ENCODE measurements at places on chromosomes 4 and X.

DNA sequence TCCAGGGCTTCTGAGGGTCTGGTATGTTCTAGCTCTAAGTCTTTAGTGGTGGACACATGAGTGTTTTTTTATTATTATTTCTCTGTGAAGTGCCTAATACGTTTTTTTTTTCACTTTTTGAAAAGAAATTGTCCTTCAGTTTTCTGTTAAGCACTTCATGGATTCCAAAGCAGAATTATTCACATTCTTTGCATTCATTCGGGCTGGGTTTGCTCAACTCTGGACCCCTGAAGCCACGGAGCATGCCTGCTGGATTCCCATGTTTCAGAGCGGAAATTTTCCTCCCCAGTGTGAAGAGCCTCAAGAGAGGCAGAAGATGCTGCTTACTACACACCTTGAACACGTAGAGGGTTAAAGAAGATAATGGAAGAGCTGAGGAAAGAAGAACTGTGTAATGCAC, 107.5 kb downstream of the EGF start:
- DNase-seq = no peak

GRCh38 chr4:172698256-172698655, 470.4 kb upstream of the GALNT7 start:
- no peak for DNase-seq

DNA sequence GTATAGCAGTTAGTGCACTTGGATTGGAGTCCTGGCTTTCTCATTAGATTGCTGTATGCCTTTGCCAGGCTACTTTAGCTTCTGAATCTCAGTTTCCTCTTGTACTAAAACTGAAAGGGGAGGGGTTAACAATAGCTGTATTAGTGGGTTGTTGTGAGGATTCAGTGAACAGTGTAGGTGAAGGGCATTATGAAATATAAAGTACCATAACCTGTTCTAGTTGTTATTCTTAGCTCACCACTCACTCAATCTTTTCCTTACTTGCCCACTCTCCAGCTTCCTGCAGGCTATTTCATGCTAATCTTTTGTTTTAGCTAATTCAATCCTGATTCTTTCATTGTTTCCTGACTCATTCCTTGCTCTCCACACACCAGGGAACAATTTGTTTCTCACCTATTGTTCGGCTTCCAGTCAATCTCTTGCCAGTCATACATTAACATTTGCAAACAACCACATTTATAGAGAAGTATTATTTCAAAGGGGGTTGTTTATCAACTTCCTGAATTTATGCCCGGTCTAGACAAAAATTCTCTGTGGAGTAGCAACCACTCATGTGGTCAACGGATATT, 50.6 kb upstream of the EDA start:
- DNase-seq = no peak

DNA sequence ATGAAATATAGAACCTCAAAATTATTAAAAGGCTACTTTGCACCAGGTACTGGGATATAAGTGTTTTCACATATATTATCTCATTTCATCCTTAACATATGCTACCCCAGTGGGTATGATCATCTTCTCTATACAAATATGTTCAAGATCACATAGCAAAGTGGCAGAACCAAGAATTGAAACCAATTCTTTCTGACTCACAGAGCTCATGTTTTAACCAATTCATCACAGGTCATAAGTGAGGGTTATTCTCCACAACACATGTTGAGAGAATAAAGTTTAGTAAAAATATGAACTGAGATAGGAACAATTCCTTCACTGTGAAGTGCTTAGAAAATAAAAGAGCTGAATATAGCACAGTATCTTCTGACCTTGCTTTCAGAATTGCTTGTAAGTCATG, 442.9 kb upstream of the RASGEF1B start:
- no peak for DNase-seq

GRCh38 chr4:185859111-185859510, 47.1 kb upstream of the SORBS2 start:
- DNase-seq = no peak

DNA sequence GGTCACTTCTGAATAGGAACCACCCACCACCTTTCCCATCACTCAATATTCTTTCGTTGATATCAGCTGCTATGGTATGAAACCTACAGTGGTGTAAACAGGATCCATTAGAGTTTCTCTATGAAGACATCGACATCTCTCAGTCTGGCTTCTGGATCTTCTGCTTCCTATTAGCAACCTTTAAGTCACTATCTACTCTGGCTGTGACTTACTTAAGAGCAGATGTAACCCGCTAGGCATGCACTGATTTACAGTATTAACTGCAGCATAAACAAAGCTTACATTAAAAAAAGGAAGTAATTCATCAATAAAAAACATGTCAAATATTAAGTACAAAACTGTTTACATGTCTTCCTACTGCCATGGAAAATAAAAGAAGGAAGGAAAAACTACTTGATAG, 96.4 kb downstream of the ANAPC10 start:
- no peak for DNase-seq

- no peak for DNase-seq
These were observed 206.2 kb upstream of the PCDH18 start for GRCh38 chr4:137738375-137738990.

DNA sequence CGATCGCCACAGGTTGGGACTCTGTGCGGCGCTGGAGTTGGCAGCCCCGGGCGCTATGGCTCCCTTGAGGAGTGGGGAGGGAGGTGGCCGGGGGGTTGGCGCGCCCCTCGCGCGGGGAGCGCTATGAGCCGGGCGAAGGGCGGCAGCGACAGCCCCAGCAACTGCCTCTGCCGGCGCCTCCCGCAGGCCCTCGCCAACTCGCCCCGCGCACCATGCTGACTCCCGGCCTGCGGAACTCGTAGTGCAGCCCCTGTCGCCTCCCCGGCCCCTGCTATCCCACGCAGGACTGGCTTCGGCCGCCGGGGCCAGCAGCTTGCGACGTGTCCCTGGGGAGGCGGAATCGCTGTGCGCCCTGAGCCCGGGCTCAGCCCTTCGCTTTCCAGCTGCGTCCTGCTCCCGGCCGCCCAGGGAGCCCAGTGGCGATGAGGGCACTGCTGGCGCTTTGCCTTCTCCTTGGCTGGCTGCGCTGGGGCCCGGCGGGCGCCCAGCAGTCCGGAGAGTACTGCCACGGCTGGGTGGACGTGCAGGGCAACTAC, 415 bp downstream of the SHISA3 start:
- no peak for DNase-seq

GRCh38 chrX:134006484-134007161, 21.2 kb upstream of the GPC3 start:
- no peak for DNase-seq

GRCh38 chrX:3485727-3486126, 139.3 kb upstream of the MXRA5 start:
- no peak for DNase-seq

- no peak for DNase-seq
These were observed 406.7 kb downstream of the MAPK10 start for GRCh38 chr4:85952972-85953650.

GRCh38 chr4:61070269-61070668, 129.9 kb upstream of the ADGRL3 start:
- DNase-seq = no peak

DNA sequence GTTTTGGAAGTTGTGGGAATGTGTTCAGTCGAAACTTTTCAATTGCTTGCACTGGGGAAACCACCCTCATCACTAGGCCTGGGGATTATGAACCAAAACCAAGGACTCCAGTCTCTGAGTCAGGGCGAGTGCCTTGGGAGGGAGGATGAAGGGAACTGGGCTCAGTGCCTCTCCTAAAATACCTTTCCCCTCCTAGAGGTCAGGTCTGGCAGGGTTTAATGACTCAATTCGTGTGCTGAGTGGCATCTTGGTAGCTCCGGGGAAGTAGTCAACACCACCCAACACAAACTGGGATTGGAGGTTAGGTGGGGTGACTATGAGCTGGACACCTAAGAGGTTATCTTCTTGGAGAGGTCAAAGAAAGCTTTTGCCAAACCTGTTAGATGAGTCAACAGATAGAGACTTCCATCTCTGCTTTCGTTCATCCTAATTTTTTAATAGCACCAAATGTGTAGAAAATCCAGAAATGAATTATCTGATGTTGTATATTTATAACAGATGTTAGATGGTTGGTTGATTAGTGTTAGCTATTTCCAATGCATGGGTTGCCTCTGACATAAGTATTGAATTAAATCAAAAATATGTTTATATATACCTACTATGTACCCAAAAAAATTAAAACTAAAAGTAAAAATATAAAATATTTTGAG, 202.8 kb downstream of the SHROOM3 start:
- DNase-seq = no peak

- DNase-seq = no peak
These were observed 201.8 kb upstream of the UGT8 start for GRCh38 chr4:114396808-114397207.

- peak; percentile 25 for DNase-seq
These were observed 49.5 kb downstream of the PHEX start for GRCh38 chrX:22081475-22082092.

- no peak for DNase-seq
These were observed 223.0 kb downstream of the MID1 start for GRCh38 chrX:10397349-10397748.

GRCh38 chrX:143095321-143095720, 69.6 kb downstream of the SPANXN4 start:
- DNase-seq = no peak

DNA sequence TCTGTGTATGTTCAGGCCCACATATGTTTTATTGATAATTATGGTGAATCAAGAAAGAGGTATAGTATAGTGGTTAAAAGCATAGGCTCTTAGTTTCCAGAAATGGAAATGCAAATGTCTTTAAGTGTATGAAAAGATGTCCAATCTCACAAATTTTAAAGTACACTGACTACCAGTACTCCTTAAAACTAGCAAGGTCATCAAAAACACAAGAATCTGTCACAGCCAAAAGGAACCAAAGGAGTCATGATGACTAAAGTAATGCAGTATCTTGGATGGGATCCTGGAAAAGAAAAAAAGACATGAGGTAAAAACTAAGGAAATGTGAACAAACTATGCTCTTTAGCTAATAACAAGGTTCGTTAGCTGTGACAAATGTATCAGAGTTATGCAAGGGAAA, 661 bp upstream of the RBM41 start:
- no peak for DNase-seq

GRCh38 chr4:74111990-74112389, 13.0 kb upstream of the CXCL2 start:
- DNase-seq = no peak

GRCh38 chr4:176358083-176358469, 38.3 kb downstream of the SPCS3 start:
- DNase-seq = no peak

DNA sequence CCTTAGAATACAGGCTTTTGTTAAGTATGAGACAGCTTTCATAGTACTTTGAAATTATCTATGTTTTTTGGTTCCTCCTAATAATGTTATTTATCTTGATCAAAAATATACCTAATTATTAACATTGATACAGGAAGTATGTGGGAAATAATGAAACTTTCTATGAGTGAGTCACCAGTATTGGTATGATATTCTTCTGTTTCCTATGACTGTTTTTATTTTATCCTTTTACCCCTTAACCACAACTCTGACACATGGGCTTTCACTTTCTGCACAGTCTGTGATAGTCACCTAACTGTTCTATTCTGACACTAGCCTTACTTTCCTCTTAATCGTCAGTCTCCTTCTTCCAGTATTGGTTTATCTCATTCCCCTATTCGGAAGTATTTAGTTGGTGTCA, 4.7 kb downstream of the THAP9 start:
- DNase-seq = peak; percentile 9

DNA sequence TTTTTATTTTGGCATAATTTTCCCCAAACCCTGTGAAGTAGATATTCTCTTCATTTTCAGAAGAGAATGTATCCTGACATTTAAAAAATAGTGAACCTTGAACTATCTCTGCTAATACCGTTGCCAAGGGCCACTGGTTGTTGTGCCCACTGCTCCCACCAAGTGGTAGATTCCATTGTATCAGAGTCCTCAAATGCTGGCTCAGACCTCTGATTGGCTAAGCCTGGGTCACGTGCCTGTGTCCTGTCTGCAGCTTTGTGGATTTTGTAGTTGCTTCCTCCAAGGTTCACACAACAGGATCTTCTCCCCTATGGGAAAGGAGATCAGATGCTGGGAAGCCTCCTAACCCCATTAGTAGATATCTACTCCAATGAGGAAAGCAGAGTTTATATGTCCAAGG, 104.8 kb upstream of the CASK start:
- DNase-seq = no peak

GRCh38 chr4:70556856-70557255, 35.2 kb upstream of the AMBN start:
- no peak for DNase-seq

DNA sequence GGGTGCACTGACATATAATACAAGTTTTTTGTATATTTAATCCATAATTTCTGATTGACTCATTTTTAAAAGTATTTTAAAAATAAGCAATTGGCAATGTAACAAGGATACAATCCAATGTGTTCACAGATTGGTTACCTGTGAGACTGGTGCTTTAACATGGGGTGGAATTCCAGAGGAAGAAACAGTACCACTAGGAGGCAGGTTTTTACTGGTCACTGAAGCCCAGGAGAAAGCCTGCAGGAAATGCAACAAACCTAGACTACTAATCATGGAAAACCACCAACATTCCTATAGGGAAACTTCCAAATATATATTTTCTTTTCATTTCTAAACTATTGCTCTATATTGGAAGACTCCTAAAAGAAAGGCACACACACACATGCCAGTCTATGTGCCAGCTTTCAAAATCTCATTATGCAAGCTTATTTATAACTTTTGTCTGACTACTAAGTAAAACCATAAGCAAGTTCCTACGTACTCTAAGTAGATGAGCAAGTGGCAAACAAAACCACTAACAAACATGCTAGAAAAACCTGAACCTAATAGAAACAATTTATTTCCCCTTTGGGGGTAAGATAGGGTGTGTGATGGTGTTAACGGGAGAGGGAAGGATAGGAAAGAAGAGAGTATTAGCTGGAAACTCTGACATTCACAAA, 19.2 kb downstream of the G3BP2 start:
- no peak for DNase-seq

- no peak for DNase-seq
These were observed 672 bp downstream of the TCEAL3 start for GRCh38 chrX:103608306-103608963.

DNA sequence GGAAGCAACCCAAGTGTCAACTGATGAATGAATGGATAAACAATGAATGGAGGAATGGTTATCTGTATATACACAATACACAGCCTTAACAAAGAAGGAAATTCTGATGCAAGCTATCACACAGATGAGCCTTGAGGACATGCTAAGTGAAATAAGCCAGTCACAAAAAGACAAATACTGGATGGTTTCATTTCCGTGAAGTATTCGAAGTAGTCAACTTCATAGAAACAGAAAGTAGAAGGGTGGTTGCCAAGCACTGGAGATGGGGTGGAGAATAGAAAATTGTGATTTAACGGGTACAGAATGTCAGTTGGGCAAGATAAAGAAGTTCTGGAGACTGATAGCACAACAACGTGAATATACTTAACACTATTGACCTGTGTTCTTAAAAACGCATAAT, 28.2 kb downstream of the CENPU start:
- no peak for DNase-seq

GRCh38 chr4:165331359-165331758, 3.9 kb downstream of the MSMO1 start:
- DNase-seq = no peak

DNA sequence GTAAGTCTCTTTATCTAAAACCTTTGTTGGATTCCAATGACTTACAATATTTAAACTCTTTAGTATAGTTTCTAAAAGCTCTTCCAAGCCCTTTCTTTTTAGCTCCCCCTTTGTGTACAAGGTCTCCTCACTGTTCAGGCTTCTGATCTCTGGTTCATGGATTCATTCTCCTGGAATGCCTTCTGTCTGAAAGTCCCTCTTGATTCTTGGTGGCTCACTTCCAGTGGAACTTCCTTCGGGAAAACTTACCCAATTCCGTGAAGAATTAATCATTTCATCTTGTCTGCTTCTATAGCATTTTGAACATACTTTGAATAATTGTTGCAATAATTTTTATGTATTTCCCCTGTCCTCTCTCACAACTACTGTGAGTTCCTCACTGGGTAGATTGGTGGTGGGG, 3.6 kb downstream of the ARHGAP24 start:
- no peak for DNase-seq

All from activated CD4-positive, alpha-beta T cell treated with anti-CD3 and anti-CD28 coated beads, Interleukin-2, amount 50 U/mL, for 4 hours (primary cell).